ENCODE measurements at places on chromosomes 1 and 21.

- no peak for DNase-seq
Observed at GRCh38 chr1:19345391-19345790, 33.3 kb downstream of the SLC66A1 start.

DNA sequence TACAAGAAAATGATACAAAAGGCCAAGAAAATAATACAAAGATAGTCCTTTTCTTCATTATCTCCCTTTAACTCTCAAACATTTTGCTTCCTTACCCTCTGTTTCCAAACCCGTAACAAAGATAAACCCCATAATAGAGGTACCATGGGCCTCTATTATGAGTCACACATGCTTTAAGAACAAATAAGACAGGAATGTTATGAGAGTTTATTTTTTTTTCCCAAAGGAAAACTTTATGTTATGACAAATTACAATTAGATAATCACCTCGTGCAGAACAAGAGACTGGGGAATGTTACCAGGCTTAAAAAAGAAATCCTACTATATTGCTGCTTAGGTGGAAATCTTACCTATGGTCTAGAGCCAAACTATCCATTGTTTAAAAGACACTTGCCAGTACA lies 272.0 kb downstream of the BRINP3 start:
- no peak for DNase-seq

DNA sequence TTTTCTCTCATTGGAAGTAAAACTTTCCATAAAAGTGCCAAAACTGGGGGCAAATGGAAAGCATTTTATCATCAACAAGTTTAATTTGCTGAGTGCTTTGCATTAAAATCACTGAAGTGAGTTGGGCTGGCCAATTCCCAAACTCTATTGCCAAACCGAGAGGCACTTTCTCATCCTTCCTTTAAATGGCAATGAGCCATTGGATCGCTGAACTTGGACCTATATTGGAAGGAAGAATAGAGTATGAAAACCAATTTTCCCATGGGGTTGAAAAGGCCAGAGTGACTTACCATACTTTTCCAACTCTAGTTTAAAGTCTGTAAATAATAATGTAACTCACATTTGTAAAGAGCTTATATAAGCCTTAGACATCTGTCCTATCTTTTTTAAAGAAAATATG lies 189.1 kb upstream of the C1orf87 start:
- DNase-seq, result no peak

DNA sequence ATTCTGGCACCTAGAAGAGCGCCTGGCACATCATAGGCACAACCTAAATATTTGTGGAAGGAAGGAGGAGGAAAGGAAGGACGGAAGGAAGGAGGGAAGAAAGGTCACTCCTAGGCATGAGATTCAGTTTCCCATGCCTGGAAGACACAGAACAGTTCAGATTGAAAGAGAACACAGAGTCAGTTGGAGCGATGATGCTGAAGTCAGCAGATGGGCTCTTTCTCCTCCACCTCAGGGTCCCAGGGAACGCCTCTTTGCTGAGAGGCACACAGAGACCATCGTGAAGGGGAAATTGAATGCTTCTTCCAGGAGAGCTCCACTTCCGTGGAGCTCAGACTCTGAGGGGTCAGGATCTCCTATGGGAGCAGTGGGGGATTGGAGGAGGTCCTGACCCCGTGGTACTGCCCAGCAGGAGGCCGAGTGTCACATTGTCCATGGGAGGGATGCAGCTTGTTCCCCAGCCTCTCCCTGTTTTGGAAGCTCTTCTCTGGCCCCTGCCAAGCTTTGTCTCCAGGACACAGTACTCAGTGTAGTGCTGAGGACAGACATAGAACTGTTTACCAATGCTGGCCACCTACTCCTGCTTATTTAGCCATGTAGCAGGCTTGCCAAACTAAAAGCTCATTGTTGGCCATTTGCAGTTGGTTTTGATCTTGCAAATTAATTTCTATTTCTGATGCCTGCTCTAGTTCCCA lies 2.4 kb downstream of the MYBPHL start:
- peak; percentile 84 for DNase-seq

DNA sequence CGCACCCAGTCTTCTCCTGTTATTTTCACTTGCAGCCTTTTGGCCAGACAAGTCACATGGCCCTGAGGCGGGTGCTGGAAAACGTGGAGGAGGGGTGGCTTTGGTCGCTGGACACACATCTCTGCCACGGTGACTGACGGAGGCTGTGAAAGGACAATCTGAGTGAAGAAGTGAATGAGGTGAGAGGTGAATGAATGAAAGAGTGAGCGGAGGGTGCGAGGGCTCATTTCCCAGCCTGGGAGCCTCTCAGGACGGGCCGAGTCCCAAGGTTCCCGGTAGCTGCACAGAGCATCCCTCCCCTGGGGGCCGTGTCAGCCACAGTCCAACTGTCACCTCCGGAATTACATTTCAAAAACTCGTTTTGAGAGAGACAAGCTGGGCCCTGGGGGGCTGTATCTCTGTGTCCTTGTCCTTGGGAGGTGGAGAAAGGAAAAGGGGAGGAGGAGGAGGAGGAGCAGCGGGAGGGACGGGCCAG lies 89.6 kb downstream of the UBIAD1 start:
- no peak for DNase-seq

- DNase-seq, result no peak
Observed at GRCh38 chr1:183230413-183230812, 44.3 kb downstream of the LAMC2 start.

- DNase-seq, result no peak
Observed at GRCh38 chr1:243597383-243597782, 252.7 kb downstream of the AKT3 start.

DNA sequence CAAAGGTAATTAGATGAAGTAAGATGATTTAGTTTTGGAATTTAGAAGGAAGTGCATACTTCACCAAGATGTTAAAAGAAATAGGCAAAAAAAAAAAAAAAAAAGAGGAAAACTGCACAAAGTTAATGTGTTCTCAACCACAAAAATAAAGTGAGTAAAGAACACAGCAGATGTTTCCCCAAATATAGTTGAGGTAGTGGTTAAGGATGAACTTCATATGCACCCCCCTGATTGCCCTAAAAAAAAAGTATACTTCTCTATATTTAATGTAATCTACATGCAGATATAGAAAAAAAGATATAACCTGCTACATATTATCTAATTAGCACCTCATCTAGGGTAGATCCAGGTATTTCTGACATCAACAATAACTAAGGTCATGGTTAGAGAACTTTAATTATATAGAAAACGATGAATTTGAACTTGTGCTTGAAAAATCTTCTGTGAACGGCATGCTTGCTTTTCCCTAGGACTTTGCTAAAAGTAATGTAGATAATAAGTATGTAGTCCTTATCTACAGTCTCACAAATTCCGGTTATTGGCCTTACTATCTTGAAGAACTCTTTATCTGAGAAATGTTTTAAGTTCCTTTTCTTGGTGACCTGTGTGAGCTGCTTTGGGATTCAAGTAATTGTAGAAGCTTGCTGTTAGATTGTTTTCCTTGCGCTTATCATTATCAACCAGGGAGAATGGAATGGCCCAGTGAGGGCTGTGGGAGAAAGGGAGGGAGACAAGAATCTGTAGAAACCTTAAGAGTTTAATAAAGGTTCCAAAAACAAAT lies 70.1 kb upstream of the LRRC7 start:
- DNase-seq, result no peak

- DNase-seq, result no peak
Observed at GRCh38 chr1:172401892-172402291, 18.6 kb upstream of the C1orf105 start.

GRCh38 chr1:200323856-200324400 lies 85.9 kb downstream of the ZNF281 start:
- DNase-seq, result no peak

DNA sequence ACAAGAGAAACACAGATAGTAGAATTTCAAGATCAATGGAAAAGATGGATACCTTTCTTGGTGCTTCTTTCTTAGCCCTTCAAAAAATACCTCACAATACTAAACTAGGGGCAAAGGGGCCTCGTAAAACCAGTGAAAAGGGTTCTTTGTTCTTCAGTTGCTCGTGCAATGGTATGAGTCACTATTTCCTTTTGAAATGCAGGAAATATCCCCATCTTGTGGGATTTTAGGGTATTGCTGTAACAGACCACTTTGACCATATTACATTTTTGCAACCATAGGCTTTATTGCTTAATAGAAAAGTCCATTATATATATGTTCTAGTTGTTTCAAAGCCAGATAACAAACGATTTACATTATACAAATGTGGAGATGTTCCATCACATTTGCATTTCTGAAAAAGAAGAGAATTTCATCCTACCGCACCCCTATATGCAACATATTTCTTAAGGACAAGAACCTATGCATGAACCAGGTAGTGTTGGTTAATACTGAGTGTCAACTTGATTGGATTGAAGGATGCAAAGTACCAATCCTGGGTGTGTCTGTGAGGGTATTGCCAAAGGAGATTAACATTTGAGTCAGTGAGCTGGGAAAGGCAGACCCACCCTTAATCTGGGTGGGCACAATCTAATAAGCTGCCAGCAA lies 88.6 kb upstream of the PKN2 start:
- DNase-seq, result no peak

GRCh38 chr1:200909757-200910239 lies 15.1 kb downstream of the INAVA start:
- DNase-seq, result no peak

DNA sequence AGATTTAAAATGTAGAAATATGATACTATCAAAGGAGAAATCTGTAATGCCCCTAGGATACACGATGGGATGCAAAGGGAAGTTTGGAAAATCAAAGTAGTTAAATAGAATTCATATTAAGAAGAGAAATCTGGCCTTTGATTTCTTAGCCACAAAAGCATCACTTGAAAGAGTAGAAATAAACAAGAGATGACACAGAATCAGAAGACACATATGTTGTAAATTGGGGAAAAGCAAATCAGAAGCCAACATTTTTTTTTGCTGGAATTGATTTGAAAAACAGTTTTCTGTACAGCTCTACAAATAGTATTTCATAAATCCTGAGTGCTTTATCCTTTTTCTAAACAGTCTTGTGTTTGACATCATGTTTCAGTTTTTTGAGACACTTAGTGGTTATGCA lies 12.4 kb upstream of the TNFSF18 start:
- no peak for DNase-seq

GRCh38 chr1:231417513-231417912 lies 4.6 kb downstream of the EGLN1 start:
- no peak for DNase-seq

DNA sequence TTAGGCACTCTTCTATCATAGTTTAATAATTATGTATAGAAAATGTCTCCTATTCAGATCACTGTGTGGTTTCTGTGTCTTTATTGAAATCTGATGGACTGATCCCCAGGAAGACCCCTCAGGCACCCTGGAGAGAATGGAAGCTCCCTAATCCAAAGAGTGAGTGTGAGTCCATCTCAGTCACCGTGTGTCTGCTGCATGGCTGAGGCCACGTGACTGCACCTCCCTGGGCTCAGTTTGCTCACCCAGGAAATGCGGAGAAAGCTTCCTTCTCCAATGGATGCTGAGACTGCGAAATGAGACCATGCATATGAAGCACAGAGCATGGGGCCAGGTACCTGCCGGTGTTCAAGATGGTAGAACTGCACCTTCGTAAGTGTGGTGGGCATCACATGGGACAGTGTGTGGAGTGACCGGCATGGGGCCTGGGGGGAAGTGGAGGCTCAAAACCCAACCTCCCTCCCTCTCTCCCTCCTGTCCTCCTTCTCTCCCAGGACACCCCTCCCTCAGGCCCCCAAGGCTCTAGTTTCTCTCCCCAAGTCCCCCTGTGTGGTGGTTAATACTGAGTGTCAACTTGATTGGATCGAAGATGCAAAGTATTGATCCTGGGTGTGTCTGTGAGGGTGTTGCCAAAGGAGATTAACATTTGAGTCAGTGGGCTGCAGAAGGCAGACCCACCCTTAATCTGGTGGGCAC lies 557.5 kb downstream of the PTPRU start:
- DNase-seq, result no peak

- no peak for DNase-seq
Observed at GRCh38 chr1:232383455-232384123, 246.3 kb downstream of the SIPA1L2 start.

GRCh38 chr1:2644591-2645101 lies 11.8 kb upstream of the MMEL1 start:
- DNase-seq, result no peak

GRCh38 chr1:181077576-181078242 lies 10.8 kb upstream of the IER5 start:
- DNase-seq, result no peak

GRCh38 chr1:237864338-237865244 lies 26.1 kb downstream of the ZP4 start:
- peak; percentile 41 for DNase-seq

DNA sequence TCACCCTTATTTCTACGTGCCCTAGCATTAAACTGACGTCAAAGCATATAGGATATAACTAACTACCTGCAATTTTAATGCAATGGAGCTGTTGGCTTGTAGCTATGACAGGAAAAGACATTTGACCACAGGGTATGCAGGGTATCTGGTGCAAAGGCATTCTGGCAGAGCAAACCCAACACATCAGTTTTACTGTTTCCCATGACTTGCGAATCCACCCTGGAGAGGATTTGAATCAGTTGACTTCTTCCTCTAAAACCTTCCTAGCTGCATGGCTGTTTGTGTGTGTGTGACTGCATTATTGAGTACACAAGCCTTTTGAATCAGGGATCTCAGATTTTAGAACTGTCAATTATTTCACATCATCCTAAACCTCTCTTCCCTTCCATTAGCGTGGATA lies 41.7 kb upstream of the SYT14 start:
- DNase-seq, result no peak

- DNase-seq, result no peak
Observed at GRCh38 chr21:29571949-29572348, 273.2 kb downstream of the BACH1 start.

Data from dorsolateral prefrontal cortex (tissue), 122 donors.